NCI-H187 treated with DMSO at 0.1 percent for 48 hours (cell line): ENCODE measurements at places on chromosomes 13 and 19.

DNA sequence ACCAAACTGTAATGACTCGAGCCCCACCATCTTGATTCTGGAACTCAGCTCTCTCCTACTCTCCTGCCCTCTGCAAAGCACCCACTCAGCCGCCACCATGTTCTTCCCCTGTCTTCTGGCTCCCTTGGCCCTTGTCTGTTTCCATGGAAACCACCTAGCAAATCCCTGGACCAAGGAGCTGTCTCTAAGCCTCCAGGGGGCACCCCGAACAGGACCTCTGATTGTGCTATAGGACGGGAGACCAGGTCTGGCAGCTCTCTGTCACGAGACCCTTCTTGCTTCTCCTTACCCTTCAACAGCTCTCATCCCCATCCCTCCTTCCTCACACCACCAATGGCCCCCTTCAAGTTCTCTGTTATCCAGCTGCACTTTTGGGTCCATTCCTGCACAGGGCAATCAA is 277.7 kb upstream of the ZNF507 start:
- no peak for DNase-seq

DNA sequence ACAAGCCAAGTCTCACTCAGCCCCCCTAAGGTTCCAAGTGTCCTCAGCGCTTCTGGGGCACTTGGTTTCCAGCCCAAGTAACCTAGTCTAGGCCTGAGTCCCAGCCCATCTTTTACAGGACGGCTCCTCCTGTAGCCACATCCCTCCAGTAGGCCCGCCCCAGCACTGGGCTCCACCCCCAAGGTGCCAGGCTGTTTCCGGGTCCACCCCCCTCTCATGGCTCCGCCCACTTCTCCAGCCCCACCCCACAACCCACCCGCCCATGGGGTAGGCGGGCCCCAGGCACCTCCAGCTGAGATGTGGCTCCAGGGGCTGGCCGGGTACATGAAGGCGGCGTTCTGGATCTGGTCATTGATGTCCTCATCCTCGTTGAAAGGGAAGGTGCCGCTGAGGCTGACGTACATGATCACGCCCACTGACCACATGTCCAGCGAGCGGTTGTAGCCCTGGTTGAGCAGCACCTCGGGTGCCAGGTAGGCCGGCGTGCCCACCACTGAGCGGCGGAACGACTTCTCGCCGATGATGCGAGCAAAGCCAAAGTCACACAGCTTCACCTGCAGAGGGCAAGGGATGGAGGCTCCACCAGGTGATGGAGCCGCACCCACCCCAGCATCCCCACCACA is 17.2 kb upstream of the DACT3 start:
- no peak for DNase-seq

GRCh38 chr19:18193388-18194180 is 566 bp downstream of the MPV17L2 start:
- DNase-seq, result no peak

GRCh38 chr13:111919849-111920248 is 147.1 kb upstream of the SOX1 start:
- DNase-seq, result no peak

DNA sequence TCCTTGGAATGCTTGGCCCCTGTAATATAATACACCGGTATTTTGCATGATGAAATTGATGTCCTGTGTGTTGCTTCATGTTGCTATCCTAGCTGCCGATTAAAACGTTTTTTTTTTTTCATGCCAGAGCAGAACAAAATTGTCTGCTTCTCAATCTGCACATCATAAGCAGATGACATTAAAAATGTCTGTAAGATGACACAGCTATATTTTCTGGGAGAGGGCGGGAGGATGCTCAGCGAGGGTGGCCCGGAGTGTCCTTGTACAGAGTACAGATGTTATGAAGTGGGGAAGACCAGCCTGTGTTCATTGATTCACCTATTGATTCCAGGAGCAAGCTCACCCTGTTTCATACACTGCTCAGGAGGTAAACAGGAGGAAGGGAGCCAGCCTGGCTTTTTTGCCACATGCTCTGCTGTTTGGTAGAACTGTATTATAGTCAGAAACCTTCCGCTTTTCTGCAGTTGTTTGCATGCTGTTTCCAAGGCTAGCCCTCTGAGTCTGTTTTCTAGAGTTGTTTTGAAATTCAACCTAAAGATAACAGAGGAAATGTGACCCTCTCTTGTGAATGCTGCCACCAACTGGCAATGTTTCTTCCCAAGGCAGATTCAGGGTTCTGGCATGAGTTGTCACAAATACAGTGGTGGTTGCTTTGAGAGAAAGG is 4.7 kb upstream of the IRS2 start:
- DNase-seq, result peak; percentile 33

- DNase-seq, result no peak
Observed at GRCh38 chr13:103282571-103283450, 216.6 kb upstream of the SLC10A2 start.

- DNase-seq, result no peak
Observed at GRCh38 chr19:50567052-50567841, 988 bp downstream of the LRRC4B start.

DNA sequence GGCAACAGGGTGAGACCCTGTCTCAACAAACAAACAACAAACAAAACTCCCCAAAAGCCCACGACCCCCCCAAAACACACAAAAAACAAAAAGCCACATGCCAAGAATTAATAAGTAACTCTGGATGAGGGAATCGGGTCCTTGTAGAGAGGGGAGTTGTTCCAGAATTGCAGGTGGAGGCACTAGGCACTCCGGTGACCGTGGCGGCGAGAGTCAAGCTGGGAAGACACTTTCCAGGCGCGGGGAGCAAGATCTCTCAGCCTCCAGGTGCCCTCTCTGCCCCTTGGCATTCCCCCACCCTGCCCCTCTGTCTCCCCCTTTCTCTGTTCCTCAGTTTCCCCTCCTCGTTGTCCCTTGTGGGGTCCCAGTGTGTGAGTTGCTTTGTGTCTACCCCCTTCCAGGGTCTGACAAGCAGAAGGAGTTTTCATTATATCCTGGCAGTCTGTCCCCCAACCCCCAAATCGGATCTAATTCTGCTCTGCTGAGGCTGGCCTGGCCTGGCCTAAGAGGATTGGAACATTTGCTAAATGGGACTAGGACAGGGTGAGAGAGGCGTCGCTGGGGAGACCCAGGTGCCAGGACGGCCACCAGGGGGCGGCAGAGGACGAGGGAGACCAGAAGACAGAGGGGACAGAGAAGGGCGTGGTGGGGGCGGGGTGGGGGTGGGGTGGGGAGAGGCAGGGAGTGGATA is 8.3 kb upstream of the CRX start:
- DNase-seq, result peak; percentile 28

- no peak for DNase-seq
Observed at GRCh38 chr19:6423499-6424194, 964 bp downstream of the KHSRP start.

DNA sequence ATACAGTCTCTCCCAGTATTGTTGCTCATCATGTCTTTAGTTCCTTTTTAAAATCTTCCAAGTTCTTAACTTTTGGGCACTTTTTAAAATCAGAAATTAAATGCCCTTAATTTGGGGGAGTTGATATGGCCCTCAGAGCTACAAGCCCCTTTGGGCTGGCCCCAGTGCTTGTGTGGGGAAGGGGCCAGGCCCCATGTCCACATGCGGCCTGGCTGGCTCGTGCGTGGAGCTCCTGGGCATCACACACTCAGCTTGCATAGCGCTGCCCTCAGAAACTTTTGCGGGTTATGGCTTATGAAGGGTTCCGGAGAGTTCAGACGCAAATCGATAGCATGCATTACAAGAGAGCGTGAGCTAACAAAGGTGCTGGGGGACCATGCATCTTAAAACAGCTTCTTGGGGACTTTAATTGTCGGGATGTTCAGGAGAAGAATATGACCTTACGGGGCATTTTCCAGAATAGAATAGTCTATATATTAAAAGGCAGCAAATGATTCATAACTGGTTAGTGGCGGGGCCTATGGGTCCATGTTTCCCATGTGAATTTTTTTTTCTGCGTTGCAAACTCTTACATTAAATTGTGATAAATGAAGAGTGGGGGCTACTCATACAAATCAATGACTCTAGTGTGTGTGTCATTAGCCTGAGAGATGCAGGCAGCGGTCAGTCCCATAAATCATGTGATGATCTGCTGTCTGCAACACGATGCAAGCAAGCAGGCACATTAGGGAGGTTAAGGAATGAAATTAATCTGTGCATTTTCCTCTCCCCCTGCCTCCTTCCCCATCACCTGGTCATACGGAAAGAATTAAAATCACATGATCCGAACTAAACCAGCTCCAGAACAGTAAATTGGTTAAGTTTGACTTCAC is 185.8 kb upstream of the TSHZ3 start:
- no peak for DNase-seq

DNA sequence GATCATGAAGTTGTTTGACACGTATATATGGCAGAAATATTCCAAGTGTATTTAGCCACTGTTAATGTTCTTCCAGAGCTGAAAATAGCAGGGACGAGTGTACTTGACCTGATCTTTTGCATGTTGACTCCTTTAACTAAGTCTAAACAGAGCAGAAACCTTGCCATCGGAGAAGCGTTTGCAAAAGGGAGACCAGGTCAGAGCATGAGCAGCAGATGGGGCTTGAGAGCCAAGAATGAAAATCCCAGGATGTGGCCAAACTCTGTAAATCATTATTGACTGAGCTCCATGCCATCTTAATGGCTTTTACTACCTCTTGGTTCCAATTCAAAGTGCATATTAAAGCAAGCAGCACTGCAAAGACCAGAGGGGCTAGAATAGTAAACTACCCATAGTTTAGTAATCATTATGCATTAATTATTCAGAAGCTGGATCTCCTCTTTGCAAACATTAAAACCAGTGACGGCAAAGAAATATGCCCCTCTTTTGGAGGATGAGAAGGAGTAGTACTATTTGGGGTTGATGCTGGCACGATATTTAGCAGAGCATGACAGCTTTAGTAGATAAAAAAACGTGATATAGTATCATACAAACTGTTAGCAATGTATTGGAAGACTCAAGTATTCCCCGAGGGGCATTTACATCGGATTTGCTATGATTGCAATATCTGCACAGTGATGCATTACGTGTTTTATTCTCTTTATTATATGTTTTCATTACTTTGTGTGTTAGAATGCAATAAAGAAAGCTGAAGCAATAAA is 55.7 kb downstream of the FAM216B start:
- peak; percentile 51 for DNase-seq

- no peak for DNase-seq
Observed at GRCh38 chr19:56114051-56114777, 6.9 kb downstream of the ZNF787 start.

GRCh38 chr13:48233889-48234488 is 983 bp downstream of the ITM2B start:
- DNase-seq, result no peak

DNA sequence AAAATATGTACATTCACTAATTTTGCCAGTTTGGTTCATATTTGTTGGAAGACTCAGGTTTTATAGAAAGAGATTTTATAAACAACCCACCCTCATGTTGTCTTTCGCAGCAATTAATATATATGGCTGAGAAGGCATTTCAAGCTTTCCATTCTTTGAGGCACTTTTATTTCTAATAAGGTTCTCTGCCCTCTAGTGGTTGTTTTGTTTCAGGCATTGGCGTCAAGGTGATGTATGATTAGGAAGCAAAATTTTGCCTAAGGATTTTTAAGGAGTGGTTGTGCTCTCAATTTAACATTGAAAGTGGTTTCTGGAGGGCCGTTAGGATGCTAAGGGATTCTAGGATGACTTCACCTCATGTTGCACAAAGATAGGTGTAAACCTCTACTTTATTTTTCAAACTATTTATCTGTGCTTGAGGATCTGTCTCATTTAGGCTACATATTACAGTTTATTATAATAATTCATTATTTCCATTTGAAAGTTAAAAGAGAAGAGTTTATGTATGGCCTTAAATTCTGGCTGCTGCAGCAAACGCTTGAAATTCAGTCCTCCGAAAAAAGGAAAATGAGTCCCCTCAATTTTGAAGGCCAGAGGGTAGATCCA is 35.9 kb downstream of the OXGR1 start:
- DNase-seq, result peak; percentile 61

DNA sequence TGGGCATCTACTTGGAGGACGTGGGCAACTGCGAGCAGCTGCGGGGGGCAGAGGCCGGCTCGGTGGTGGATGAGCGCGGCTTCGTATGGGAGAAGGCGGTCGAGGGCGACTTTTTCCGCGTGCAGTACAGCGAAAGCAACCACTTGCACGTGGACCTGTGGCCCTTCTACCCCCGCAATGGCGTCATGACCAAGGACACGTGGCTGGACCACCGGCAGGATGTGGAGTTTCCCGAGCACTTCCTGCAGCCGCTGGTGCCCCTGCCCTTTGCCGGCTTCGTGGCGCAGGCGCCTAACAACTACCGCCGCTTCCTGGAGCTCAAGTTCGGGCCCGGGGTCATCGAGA is 10.3 kb upstream of the STRN4 start:
- DNase-seq, result no peak

DNA sequence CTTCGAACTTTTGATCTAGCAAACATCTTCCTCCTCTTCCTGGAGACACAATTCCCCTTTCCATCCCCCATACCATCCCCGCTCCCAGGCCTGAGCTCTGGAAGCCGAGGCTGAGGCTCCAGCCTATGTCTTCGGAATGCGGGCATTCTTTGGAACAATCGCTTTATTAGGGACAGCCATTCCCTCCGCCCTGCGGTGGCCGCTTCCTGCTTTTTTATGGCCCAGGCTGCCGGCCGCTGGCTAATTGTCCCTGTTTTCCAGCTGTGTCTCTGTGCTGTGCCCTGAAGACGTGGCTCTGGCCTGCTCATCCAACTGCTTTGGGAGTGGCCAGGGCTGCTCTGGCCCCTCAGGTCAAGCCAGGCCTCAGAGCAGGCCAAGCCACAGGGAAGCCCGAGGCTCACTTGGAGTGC is 2.1 kb upstream of the CDX2 start:
- no peak for DNase-seq

DNA sequence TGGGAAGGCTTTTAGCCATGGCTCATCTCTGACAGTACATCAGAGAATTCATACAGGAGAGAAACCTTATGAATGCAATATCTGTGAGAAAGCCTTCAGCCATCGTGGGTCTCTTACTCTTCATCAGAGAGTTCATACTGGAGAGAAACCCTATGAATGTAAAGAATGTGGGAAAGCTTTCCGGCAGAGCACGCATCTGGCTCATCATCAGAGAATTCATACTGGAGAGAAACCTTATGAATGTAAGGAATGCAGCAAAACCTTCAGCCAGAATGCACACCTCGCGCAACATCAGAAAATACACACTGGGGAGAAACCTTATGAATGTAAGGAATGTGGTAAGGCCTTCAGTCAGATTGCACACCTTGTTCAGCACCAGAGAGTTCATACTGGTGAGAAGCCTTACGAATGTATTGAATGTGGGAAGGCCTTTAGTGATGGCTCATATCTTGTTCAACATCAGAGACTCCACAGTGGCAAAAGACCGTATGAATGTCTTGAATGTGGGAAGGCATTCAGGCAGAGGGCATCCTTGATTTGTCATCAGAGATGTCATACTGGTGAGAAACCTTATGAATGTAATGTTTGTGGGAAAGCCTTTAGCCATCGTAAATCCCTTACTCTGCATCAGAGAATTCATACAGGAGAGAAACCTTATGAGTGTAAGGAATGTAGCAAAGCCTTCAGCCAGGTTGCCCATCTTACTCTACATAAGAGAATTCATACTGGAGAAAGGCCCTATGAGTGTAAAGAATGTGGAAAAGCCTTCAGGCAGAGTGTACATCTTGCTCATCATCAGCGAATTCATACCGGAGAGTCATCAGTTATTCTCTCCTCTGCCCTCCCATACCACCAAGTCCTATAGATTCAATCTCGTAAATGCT is 10.7 kb downstream of the ZNF470 start:
- no peak for DNase-seq
